ENCODE measurements at places on chromosomes 1 and 21.

- no peak for DNase-seq
Observed at GRCh38 chr1:8382051-8382505, 64.2 kb downstream of the SLC45A1 start.

GRCh38 chr1:153058826-153059784 lies 1.8 kb upstream of the SPRR2A start:
- DNase-seq, result no peak

DNA sequence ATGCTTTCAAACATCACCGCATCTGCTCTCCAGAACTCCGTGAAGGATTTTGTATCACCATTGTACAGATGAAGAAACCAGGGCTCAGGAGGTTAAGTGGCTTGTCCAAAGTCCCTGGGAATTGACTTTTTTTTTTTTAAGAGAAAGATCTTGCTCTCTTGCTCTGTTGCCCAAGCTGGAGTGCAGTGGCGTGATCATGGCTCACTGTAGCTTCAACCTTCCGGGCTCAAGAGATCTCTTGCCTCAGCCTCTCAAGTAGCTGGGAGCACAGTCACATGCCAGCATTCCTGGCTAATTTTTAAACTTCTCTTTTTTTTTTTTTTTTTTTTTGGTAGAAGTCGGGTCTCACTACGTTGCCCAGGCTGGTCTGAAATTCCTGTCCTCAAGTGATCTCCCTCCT lies 6.9 kb upstream of the TAS1R2 start:
- no peak for DNase-seq

GRCh38 chr21:38863291-38863690 lies 57.6 kb downstream of the ETS2 start:
- no peak for DNase-seq

GRCh38 chr1:3283849-3284248 lies 170.6 kb upstream of the ARHGEF16 start:
- no peak for DNase-seq

- no peak for DNase-seq
Observed at GRCh38 chr1:169509354-169509753, 23.6 kb upstream of the SLC19A2 start.

GRCh38 chr1:8878698-8879463 lies 395 bp upstream of the ENO1 start:
- DNase-seq, result peak; percentile 93

- no peak for DNase-seq
Observed at GRCh38 chr1:201703621-201704438, 125.1 kb upstream of the IPO9 start.

DNA sequence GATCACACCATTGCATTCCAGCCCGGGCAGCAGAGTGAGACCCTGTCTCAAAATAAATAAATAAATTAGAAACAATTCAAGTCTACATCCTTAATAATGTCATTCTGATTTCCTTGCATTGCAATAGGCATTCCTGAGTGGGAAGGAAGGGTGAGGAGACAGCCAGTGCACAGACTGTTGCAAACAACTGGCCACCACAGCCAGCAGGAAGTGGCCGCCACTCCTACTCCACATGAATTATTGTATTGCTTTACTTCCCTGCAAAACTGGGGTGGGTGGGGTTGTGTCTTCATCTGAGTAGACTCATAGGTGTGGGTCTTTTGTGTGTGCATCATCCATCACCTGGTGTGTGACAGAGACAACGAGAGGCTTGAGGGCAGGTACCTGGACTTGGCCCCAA lies 60.1 kb downstream of the OPTC start:
- no peak for DNase-seq

DNA sequence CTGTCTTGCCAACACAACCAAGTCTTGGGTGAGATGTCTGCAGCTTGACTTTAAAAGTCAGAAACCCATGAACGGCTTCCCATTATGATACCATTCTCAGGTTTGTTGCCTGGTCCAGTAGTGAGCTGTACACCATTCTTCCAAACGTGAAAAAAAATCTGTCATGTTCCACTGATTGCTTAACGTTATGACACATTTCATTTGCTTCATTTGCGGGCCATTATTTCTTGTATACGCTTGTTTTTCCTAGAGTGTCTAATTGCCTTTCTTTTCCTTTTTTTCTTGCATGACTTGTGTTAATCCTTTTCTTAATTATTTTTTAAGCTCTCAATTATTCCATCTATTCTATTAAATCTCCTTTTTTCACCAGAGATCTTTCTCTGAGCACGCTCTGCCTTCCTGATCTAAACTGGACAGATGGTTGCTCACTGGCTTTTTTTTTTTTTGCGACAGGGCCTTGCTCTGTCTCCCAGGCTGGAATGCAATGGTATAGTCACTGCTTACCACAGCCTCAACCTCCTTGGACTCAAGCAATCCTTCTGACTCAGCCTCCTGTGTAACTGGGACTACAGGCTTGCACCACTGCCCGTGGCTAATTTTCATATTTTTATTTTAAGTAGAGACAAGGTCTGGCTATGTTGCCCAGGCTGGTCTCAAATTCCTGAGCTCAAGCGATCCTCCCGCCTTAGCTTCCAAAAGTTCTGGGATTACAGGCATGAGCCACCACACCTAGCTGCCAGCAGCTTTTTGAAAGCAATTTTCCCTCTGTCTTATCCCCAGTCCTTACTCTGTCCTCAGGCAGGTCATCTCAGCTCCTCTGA lies 31.7 kb upstream of the CAMTA1 start:
- DNase-seq, result no peak

GRCh38 chr1:30652152-30652841 lies 71.1 kb downstream of the MATN1 start:
- DNase-seq, result no peak

- no peak for DNase-seq
Observed at GRCh38 chr1:167776616-167777268, 55.0 kb downstream of the MPZL1 start.

DNA sequence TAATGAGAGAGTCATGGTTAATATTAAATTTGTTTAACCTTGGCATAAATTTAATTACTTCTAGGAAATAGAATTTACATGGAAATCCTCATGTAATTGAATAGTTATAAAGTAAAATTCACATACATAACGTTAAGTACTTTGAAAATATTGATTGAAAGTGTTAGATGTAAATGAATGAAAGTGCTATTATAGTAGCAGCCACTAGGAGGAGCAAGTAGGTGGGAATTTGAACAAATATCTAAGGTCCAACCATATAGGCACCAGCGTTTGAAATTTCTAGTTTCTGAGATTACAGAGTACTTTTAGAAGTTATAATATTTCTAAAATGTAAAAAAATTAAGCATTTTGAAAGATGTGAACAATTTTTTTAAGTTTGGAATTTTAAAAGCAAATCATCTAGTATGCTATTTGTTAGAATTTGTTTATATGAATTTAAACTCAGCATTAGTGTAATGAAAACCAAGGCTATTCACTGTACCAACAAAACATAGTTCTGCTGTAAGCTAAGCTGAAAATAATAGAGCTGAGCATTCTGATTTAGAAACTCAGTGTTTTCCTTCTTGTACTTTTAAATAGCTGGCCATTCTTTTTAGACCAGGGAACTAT lies 3.3 kb downstream of the B3GALT2 start:
- no peak for DNase-seq

DNA sequence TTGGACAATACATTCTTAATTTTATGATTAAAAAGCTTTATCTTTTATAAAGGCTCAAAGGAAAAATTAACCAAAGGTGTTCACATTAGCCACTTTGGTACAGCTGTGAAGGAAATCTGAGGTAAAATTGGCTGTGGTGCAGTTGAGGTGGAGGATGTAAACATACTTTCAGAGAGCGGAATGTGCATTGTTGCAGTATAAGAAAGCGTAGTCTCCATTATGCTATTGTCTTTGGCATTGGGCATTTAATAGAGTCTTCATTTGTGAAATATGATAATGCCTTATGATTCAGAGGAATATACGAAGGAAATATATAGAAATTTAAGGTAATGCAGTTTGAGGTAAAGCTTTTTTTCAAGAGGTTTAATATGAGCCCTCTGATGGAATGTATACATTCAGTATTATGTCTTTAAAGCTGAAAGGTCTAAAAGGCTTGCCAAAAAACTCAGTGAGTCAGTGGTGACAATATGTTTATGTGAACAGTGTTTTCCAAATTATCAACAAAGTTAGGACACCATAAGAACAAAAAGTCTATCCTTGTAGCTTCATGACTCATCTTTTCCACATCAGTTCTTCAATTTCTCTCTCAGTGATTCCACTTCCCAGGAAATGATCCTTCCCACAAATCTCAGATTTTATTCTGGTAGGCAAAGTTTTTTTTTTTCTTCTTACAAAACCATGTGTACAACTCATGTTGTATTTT lies 26.9 kb upstream of the DDR2 start:
- no peak for DNase-seq

- no peak for DNase-seq
Observed at GRCh38 chr1:64877151-64877550, 89.2 kb downstream of the JAK1 start.

DNA sequence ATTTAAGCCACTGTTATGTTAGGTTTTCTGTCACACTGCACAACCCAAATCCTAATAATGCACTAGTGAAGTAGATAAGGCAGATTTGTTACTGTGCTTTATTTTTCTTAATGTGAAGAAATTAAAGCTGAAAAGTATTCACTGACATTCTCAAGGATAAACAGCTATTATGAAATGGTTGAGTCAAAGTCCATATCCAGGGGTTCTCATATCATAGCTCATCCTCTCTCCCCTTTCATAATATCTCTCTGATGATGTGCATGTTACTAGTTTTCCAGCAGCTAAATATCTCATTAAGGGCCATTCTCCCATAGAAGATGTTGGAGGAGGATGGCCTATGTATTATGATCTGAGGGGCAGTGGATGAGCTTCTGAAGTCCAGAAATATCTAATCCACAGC lies 53.6 kb upstream of the CCDC190 start:
- DNase-seq, result no peak

DNA sequence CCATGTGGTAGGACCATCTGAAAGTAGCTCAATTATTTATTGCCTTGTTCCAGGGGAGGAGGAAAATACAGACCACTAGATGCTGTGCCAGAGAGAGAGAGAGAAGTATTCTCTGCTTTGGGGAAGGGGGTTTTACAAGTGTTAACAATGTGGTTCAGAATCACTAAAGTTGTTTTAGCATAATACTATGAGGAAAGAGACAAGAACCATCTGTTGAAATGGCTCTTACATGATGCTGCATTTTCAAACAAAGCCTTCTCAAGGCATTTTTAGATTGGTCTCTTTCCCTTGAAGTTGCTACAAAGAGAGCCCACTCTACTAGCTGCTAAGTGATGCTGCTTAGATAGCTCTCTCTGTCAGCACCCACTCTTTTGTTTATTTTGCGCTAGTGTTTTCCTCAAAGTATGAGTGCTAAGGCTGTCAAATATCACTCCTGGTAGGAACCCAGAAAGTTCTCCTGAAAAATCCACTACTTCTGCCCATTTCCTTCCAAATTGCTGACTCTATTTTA lies 255.1 kb downstream of the NFIA start:
- DNase-seq, result no peak

- no peak for DNase-seq
Observed at GRCh38 chr1:76418531-76418930, 344.0 kb downstream of the ST6GALNAC3 start.

DNA sequence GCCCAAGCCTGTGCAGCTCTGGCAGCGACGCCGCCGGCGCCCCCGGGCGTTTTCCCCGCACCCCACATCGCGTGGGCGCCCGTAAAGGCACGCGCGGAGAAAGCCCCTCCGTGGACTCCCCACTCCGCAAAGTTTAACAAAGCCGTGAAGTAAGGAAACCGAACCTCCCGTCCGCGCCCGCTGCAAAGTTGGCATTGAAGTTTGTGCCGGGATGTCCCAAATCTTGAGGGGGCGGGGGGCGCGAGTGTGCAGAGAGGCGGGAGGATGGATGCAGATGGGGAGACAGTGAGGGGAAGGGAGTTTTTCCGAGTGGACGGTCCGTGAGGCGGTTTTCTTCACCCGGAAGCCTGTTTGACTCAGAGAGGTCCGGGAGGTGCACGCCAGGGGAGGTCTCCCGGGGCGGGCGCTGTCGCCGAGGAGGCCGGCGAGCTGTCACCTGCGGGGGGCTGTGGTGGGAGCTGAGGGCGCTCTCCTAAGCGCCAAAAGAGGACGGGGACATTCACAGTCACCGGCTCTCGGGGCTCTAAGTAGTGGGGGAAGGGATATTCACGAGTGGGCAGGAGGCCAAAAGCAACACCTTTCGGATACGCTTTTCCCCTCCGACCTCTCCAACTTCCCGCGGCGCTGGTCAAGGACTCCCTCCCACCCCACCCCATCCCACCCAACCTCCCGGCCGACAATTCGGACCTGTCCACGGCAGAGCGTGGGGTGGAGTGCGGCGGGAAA lies 1.3 kb downstream of the WLS start:
- no peak for DNase-seq

DNA sequence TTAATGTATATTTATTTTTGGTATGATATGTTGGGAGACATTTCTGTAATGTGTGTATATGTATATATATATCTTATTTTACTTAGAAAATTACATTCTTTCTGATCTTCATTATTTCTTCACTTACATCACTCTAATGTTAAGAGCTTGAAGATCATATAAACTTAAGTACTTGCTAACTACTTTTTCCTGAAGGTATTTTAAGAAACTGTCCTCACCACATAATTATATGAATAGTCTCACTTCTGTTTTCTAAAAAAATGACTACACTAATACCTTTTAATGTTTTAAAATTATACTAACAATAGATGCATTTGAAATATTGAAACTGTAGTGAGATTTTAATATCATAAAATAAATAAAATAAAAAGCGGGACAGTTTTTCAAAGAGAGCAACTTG lies 377.1 kb downstream of the LRRIQ3 start:
- DNase-seq, result no peak

DNA sequence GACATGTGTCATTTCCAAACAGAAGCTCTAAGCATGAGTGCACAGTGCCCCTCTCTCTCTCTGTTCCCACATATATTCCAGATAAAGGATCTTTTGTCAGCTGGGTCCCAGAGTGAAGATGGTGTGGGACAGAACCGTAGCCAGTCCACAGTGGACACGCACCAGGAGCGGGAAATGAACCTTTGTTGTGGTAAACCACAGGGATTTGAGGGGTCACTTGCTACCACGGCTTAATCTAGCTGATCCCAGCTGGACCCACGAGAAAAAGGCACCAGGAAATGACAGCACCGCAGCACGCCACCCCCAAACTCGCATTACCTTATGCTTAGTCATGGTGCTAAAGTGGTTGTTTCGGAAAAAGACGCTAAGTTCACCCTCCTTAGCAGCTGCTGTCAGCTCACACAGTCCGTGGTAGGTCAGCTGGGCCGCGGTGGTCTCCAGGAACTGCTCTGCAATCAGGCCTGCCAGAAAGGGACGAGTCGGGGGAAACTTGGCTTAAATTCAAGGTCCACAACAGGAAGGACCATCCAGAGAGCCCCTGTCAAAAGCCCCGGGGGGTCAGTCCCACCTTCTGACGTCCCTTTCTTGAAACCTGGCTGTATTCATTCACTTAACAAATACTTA lies 7.5 kb downstream of the MINDY1 start:
- DNase-seq, result no peak

All from esophagus squamous epithelium (tissue), 5 donors.